Kidney capillary endothelial cell (primary cell): ENCODE measurements at places on chromosomes 7 and 10.

DNA sequence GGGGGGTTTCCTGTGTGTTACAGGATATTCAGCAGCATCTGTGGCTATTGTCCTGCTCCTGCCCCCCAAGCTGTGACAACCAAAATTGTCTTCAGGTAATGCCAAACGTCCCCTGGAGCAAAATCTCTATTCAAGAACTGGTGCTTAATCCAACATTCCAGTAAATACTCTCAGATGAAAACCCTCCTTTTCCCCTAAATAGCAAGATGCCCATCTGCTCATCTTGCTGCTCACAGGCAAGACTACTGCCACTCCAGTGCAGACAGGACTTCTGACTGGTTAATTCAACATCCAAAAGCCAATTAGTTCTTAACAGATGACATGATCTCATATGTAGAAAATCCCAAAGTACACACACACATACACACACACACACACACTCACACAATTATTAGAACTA is 20.5 kb upstream of the JAZF1 start:
- no peak for DNase-seq

DNA sequence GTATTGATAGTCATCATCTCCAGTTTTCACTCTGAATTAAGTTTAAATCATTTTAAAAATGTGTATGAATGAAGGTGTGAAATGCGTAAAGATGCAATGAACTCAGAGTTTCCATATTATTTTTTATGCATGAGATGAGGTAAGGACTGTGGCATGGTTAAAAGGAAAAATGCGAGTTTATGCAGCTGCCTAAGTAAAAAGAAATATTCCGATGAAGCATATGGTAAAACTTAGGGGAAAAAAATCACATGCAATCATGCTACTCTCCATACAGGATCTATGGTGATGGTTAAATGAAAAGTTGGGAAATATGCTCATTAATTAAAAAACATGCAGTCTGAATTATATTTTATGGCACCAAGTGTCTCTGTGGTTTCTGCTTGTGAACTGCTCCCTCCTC is 77.5 kb upstream of the SP8 start:
- DNase-seq = no peak

DNA sequence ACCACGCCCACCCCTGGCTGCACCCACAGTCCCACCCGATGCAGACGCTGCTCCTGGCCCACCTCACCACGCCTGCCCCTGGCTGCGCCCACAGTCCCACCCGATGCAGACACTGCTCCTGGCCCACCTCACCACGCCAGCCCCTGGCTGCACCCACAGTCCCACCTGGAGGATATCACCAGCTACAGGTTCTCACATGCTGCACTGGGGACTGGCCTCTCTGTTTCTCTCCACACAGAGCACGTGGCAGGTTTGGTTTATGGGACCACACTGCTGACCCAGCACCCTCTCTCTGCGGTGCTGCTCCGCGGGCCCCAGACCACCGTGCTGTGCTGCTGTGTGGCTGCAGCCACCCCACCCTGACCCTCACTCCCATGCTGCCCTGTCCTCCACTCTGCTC is 120.9 kb downstream of the VIPR2 start:
- DNase-seq = no peak

- DNase-seq = no peak
Observed at GRCh38 chr10:4217653-4218052, 432.6 kb upstream of the KLF6 start.

DNA sequence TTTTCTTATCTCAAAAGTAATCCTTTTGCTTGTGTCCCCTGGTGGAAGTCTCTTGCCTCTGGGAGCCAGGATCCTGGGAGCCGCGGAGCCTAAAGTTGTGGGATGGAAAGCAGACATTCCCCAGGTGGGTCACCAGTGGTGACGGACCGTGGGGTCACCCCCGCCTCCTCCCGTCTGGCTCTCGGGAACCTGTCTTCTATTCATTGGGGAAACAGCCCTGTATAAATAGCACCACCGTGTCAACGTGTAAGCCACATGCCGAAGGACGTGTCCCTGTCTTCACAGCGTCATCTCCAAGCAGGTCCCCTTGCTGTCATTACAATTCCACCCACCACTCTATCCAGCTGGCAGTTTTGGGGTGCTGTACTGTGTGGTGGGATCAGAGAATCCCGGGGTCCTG is 87.5 kb downstream of the ELFN1 start:
- no peak for DNase-seq

GRCh38 chr7:16091701-16092310 is 329.5 kb downstream of the CRPPA start:
- DNase-seq = no peak

DNA sequence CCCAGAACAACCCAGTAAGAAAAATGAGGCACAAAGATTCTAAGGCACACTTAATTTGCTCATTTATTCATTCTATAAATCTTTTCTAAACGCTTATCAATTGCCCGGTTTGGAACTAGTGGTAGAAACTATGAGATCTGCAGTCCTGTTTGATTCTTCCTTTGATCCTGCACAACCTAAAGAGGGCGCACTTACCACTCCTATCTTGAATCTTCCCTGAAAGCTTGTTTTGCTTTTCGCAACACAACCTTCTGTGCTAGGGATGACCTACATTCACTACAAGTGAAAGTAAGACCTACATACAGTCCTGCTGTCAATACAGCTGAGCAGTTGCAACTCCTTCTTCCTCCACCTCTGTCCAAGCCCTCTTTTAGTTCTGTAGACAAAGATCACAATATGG is 12.6 kb upstream of the ARL4A start:
- DNase-seq = no peak

- no peak for DNase-seq
Observed at GRCh38 chr7:20220921-20221547, 3.9 kb upstream of the MACC1 start.

GRCh38 chr7:121504482-121504881 is 108.4 kb upstream of the FAM3C start:
- DNase-seq = peak; percentile 88

DNA sequence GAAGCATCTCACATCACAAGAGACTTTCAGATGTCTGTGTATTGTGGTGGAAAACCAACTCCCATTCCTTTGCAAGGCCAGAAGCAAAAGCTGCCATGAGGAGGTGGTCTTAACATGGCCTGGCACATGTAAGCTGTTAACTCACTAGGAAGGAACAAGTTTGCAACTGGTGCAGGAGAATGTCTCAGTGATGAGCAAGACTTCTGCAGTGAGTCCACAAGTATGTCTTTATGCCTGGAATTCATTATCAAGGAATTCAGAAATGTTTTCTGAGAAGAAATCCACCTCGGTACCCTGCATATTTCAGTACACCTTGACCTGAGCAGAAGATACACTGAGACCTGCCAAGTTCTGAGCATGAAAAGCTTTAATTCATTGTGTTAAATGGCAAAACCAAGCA is 1033.1 kb downstream of the NRG3 start:
- DNase-seq = no peak

GRCh38 chr10:116278846-116279245 is 5.8 kb upstream of the GFRA1 start:
- no peak for DNase-seq

DNA sequence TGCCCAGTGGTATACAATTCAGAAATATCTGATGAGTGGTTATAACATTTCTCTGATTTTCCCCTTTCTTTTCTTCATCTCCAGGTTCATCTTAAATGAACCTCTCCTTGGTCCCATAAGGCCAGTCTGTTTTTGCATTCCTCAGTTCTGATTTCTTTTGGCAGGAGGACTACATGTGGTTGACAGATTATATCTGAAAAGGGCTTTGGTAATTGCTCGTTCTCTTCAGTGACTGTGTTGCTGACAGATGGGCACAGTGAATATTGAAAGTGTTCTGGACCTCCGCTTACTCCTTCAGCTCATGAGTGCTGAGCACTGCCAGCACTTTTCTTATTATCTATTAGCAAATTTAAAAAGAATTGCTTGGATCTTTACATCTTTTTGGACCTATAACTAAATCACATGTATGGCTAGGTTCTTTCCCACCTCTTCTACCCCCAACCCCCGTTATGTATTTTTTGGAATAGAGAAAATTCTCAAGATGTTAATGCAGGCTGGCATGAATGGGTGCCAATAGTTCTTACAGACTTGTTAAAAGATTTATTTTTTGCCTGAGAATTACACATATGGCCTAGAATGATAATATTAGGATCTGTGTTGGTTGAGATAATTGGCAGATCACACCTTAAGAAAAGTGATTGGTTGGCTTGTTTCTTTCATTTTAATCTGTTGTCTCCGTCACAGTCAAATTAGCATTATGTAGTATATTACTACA is 323.0 kb downstream of the EXOC4 start:
- no peak for DNase-seq

GRCh38 chr10:132430231-132430743 is 33.3 kb downstream of the PWWP2B start:
- DNase-seq = no peak

DNA sequence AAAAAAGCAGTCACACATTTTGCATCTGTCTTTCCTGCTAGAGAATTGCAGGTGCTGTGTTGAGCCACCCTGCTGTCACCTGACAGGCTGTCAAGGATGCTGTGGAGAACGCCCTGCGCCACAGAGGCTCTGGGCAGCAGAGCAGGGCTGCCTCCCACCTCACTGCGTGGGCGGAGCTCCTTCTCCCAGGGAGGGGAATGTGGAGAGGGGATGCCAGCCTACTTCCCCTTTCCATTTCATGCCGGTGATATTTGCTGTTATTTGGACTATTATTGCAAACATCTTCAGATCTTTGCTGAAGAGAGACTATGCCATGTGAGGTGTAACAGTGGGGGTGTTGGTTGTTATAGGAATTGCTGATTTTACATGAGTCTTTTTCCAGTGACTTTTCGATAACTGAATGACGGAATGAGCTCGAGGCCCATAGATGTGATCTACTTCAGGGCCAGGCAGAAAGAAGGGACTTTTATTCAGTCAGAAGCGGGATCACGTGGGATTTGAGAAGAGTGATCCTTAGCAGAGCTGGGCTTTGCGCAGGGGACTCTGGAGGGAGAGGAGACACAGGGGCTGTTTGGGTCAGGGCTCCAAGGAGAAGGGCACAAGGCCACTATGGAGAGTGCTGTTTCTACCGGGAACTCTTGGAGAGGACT is 13.6 kb upstream of the PRKAG2 start:
- DNase-seq = no peak

DNA sequence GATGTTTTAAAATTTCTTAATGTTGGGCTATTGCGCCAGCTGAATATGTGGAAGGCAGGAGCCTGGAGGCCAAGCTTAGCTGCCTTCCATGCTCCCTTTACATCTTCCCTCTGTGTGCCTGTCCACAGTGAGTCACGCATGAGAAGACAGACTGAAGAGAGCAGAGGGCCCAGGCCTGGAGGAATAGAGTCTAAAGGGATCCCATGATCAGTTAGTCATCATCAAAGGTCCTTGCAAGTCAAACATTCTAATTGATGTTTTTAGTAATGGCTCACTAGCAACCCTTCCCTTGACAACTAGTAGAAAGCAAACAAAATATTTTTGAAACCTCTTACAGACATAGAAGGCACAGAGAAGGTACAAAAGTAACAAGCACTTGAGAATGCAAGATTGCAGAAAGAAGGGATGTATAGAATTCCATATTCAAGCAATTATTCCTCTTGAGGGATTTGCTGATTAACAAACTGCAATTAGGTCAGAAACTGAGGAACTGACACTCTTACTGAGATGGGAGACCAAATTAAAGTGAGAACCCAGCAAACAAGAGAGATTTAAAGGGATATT is 30.7 kb upstream of the APBB1IP start:
- DNase-seq = no peak

GRCh38 chr7:28378574-28379149 is 33.7 kb upstream of the CREB5 start:
- no peak for DNase-seq

DNA sequence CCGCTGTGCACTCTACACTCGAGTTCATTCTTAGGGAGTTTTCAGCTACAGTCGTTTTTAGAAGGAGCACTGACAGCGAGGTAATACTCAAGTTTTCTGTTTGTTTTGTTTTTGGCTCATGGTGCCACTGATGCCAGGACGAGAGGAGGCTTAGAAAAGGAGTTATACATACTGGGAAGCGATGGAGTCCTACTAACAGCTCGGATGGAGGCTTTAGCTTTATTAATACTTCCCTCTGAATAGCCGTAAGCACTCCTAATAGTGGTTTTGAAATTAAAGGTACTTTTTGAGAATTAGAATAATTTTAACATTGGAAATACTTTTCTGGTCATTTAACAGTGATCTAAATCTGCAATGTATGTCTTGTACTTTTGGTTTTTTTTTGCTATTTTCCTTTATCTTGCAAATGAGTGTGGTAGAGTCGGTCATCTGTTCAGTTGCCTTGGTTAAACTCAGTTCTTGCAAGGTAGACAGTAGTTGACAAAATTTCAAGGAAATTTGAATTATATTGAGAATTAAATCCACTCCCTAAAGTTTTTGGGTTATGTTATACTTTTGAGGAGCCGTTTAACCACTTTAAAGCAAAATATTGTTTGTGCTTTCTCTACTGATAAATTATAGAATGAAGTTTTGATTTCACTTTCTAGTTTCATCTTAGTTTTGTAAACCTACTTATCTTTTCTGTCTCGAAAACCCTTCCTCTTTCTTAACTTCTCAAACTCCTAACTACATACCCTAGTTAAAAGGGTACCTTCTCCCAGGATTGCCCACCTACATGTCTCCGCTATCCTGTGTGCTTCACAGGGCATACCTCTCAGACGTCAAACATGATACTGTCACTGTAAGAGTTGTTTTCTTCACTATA is 1.5 kb downstream of the HBP1 start:
- no peak for DNase-seq

DNA sequence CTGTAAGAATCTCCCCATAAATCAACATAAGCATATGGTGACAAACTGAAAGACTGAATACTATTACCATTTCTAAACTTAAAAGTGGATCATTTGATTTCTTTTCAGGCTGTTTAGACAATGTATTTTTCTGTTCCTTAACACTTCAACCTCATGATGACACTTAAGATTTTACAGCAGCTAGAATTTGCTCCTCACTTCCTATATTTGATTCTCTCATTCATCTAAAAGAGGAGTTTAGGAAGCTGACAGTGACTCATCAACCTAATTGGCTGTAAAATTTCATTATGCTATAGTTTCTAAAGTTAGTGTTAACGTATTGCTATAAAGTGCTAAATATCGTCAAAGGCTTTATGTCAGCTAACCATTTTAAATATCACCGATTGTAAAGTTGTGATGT is 478.7 kb downstream of the GRM8 start:
- DNase-seq = no peak

- no peak for DNase-seq
Observed at GRCh38 chr10:72204724-72205123, 11.1 kb upstream of the ANAPC16 start.

DNA sequence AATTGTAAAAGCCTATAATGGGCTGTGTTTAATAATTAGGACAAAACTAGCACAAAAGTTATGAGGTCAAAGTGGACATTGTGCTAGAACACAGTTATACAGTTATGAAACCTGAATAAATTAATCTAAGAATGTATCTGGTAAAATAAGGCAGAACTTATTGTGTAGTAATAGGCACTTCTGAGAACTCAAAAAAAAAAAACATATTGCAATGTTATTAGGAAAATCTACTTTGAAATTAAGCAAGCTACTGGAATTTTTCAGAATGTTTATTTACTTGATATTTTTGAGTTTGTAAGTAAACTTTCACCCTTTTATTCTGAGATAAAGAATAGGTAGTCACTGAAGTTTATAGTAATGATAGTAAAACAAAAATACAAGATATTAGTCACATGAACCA is 135.8 kb upstream of the ABCB5 start:
- DNase-seq = no peak

- no peak for DNase-seq
Observed at GRCh38 chr10:100895346-100895745, 17.4 kb upstream of the SLF2 start.

GRCh38 chr7:77209479-77210139 is 10.0 kb upstream of the FGL2 start:
- no peak for DNase-seq

GRCh38 chr7:117148971-117149370 is 173.9 kb downstream of the WNT2 start:
- no peak for DNase-seq
